ENCODE measurements at places on chromosomes 1 and 21. TPM values are rescaled to one million over a fixed set of nuclear protein-coding genes. Genes with fewer than 3 reads are reported as not detected.

DNA sequence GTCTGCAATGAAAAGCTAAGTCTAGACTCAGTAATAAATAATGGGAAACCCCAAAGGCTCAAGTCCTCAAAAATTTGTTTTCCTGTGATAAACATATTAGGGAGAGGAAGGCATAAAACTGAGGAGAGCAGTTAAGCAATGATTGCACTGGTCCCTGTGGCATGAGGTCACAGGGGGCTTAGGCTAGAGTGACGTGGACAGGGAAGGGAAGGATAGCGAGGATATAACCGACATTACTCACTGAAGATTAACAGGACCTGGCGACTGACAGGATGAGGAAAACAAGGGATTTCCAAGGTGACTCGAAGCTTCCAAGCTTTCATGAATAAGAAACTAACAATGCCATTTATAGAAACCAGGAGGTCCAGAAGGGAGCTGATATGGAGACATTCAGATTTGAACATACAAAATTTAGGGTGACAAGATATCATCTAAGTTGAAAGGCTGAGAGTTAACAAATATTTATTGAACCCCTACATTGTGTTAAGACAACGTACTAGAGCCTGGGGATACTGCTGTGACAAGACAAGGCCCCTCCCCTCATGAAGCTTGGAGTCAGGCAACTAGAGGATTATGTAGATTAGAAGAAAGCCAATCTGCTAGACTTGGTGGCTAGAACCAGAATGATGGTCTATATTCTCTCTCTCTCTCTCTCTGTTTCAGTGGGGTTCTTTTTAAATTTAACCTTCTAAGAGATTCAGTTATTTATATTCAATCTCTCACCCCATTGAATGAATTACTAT lies 33.2 kb upstream of the PKN2 start:
- DNase-seq: no peak

DNA sequence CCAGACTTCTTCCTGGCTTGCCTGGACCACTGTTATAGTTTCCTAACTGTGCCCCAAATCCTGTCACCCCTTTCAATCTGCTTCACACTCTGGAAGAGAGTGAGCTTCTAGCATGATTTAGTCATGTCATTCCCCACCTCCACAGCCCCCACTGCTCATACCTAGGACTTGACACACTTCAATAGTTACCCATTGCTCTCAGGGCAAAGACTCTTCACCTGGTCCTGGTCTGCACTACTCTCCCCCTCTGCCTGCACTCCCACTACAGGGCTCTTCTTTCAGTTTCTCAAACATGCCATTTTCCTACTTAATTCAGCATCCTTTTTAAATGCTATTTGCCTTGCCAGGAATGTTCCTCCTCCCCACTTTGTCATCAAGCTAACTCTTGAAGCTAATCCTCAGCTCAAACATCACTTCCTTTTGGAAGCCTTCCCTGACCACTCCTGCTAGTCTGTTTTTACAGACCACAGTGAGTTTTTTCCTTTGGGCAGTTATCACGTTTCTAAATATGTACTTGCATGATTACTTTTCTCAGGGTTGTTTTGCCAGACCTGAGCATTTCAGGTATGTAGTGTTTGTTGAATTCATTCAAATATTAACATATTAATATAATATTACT lies 24.7 kb downstream of the CYP2J2 start:
- DNase-seq: no peak

GRCh38 chr1:5815211-5815610 lies 177.0 kb downstream of the NPHP4 start:
- DNase-seq: no peak

Gene SYTL1
- 0.37 TPM for total RNA-seq
